Stimulated activated CD8-positive, alpha-beta memory T cell treated with anti-CD3 and anti-CD28 coated beads, Interleukin-4, amount 100 ng/mL, for 1 hour (primary cell): ENCODE measurements at places on chromosomes 11 and 22.

DNA sequence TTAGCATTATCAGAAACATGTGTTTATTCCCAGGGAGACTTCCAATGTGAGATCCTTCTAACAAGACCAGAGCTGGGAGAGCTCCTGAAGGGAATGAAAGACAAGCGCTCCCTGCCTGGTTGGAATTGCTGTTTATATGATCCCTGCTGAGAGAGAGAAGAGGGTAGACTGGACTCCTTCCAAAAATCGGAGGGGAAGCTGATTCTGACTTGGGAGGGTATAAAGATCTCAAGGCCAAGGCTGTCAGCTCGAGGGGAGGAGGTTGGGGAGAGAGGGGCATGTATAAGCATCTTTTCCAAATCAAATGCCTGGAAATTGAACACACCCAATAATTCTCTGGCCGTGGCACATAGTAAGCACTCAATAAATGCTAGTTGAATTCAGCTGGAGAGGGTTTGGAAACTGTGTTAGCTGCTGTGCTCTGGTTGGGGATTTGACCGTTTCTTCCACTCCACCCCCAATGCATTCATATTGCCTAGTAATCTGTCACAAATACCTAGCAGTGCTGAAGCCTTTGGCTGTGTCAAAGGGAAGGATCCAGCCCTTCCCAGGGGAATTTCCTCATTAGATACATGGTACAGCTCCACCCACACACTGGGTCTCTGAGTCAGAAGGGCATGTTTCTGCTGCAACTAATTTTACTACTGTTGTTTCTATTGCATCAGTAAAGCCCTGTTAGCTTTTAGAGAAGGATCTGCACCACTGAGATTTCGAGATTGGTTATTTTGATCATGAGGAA, 61.5 kb downstream of the CACNG2 start:
- DNase-seq = no peak

GRCh38 chr11:36695571-36695970, 97.5 kb upstream of the RAG2 start:
- no peak for DNase-seq

DNA sequence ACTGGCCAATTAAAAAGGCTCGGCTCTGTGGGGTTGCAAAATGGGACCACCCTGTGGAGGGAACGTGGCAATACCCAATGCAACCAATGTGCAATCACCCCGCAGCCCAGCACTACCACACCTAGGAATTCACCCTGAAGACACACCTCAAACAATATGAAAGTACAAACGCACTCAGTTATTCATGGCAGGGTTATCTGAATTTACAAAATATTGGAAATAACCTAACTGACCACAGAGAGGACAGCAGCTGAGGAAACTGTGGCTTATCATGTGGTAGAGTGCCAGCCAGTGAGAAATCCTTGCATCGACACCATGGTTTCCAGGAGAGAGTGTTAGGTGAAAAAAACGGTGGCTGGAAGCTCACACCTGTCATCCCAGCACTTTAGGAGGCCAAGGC, 18.7 kb downstream of the ALG12 start:
- no peak for DNase-seq

- no peak for DNase-seq
Observed at GRCh38 chr11:110870816-110871522, 158.7 kb upstream of the ARHGAP20 start.

- DNase-seq = no peak
Observed at GRCh38 chr11:60951606-60951903, 421 bp downstream of the SLC15A3 start.

- DNase-seq = no peak
Observed at GRCh38 chr11:64086258-64087123, 50.8 kb downstream of the FLRT1 start.

DNA sequence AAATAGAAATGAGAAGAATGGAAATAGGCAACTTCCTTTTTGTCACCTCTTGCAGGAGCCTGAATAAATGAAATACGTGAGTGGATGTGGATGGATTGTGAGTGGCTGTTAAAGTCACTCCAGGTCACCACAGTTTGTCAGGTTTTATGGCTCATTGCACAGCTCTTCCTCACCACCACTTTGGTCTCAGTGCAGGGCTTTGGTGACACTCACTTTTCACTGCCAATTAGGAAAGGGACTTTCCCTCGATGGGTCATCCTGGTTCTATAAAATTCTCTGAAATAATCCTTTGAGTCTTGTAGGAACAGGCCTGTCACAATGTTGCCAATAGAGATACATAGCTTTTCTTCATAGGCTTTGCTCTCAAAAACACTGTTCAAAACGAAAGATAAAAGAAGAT, 172.4 kb upstream of the C11orf87 start:
- no peak for DNase-seq

- no peak for DNase-seq
Observed at GRCh38 chr22:33908171-33909074, 11.9 kb downstream of the LARGE1 start.

- DNase-seq = no peak
Observed at GRCh38 chr11:128462922-128463321, 124.4 kb downstream of the ETS1 start.

DNA sequence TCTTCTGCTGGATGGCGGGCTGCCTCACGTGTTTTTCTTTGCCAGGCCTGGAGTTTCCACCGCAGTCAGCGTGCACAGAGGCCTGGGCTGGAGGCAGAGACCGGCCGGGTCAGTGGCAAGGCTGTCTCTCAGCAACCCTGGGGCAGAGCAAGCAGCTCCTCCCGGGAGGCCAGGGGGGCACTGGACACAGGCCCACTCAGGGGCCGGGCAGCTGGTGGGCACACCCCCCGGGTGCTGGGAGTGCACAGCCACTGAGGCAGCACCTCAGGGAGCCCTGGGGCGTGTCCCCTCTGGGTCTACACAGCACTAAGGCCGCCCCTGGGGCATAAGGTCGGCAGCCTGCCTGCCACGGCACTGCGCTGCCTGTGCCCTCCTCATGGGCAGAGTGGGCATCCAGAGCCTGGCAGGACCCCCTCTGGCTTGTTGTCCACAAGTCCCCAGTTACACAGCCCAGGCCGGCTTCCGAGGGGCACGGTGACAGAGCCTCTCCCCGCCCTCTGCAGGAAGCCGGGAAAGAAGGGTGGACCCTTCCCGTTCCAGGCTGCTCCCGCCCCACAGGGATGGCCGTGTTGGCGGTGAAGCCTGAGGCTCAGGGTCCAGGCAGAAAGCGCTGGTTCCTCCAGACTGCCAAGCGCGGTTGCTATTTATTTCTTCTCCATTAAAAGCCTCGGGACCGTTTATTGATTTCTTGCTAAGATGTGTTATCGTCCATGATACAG, 18.5 kb upstream of the TH start:
- no peak for DNase-seq

DNA sequence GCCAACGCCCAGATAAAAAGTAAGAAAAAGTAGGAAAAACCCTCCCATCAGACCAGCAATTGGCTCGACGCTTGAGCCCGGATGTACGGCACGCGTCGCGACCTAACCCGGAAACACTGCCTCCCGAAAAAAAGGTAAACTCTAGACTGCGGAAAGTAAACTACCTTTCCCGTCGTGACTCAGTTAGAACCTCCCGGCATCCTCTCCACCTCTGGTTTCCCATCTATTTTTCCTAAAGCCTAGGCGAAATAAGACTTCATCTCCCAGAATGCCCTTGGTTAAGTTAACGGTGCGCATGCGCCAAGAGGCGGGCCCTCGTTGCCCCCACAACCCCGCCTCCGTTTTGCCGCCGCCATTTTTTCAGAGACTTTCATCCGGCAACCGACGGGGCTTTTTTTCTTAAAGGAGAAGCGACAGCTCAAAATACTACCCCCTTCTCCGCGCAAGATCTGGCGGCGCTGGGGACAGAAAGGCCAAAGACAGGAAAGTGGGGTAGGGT, 678 bp upstream of the ZFP91 start:
- peak; percentile 88 for DNase-seq

DNA sequence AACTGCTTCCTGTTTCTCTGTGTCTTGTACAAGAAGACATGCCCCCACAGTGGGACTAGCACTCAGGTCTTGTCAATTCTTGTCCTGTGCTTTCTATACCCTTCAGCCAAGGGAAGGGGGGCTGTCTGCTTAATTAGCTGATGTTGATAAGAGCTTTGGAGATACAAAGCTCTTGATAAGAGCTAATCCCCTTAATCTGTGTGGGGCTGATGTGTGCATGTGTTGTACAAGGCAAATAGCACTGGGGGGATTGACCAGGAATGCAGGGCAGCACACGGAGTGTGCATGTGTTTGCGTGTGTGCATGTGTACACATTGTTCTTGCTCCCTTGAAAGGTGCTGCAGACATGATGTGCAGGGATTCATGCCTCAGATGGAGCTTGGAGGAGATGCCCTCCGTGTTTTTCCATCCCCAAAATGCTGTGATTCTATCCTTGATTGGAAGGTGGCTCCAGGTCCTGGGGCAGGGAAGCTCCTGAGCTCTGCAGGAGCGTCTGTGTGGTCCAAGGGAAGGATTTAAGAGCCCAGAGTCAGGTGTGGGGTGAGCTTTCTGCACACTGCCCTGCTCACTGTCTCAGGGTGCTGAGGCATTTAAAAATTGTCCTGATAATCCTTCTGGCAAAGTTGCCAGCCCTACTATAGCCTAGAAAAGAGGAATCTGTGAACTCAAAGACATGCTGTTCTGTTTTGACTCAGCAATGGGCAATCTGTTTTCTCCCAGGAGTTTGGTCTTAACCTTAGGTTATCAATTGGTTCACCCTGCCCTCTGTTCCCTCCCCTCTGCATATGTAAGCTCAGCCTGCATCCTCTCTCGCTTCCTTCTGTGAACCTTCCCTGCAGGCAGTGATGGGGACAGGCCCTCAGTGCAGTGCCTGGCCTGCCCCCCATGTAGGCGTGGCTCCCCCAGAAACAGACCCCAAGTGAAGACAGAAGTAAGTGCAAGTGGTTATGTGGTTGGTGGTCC, 102.0 kb downstream of the GRIK4 start:
- no peak for DNase-seq

GRCh38 chr11:33227578-33228261, 29.5 kb upstream of the HIPK3 start:
- no peak for DNase-seq

DNA sequence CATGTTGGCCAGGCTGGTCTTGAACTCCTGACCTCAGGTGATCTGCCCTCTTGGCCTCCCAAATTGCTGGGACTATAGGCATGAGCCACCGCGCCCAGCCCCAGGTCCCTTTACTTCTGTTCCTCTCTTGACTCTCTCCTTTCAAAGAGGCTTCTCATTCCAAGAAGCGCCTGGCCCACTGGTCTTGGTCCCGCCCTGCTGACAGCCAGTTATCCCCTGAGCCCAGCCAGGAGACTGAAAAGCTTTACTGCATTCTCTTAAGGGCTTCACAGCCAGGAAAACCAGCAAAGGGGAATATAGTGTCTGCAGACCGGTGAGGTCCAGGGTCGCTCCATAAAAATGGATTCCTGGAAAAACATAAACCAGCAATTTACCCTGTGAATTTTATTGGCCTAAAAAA, 68.3 kb downstream of the NFAM1 start:
- no peak for DNase-seq

- DNase-seq = no peak
Observed at GRCh38 chr11:27205250-27205649, 157.8 kb downstream of the CCDC34 start.

- no peak for DNase-seq
Observed at GRCh38 chr11:59271247-59271755, 58.6 kb upstream of the MPEG1 start.

GRCh38 chr11:45872651-45873356, 12.6 kb upstream of the MAPK8IP1 start:
- no peak for DNase-seq

DNA sequence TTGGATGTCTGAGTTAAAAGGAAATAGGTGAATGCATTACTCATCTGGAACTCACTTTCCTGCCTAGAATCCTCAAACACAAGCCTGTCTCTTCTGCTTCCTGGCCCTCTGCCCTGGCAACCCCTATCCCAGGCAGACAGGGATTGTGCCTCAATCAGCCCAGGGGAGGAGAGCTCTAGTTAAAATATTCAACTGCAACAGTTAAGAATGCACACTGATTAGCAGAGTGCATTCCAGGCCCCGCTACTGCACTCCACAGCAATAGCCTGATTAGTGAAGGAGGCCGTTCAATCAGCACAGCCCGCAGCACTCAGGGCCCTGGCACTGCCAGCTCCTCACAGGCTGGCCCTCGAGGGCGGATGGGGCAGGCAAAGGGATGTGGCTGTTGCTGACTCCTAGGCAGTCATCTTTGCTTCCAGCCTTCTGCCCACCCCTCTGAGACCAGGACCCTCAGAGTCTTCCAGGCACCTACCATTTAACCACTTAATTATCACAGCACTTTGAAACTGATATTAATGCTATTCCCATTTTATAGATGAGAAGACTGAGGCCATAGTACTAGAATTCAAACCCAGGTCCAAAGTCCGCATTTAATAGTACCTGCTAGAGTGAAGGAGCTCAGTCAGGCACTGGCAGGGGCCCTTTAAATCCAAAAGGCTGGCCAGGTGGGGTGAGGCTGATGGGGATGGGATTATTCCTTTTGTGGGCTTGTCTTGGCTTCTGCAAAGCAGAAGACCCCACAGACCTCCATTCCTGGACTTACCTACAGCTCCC, 435.3 kb downstream of the SOX6 start:
- DNase-seq = no peak

DNA sequence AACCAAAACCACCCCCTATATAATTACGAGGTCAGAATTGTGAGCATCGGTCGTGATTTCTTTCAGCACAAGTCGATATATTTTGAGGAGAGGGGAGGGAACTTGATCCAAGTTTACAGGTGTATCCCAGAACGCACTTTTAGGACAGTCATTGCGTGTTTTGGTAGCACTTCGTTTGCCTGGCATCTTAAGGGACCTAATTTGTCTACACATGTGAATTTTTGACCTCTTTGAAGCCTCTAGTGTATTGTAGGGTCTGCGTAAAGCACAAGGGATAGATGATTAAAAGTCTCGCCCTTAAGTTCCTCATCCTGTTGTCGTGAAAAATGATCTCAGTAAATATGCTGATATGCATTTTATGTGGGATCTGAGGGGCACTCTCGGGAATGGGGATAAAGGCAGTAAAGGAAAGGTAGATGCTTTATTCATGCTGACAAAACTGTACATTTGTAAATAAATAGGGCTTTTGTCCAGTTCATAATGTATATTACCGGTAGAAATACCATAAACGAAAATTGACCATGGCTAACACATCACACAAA, 632 bp upstream of the CCDC34 start:
- no peak for DNase-seq

DNA sequence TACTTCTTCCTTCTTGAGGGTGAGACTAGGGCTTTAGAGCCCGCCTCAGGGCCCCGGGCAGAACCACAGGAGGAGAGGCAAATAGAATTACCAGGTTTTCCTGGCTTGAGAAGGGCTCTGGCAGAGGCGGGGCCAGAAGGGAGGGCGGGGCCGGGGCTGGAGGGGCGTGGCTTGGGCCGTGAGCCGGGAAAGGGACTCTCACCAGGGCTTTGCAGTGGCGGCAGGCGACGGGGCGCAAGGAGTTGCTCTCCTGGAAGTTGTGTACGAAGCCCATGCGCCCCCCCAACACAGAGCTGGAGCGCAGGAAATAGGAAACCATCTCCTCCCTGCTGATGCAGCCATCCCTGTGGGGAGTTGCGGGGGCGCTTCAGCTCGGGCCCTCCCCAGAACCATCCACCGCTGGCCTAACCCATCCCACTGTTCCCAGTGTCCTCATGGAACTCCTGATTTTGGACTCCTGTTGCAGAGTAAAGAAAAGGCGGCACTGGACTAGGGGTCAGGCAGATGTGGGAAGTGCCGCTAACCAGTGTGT, 6.9 kb upstream of the NRXN2 start:
- no peak for DNase-seq

GRCh38 chr22:17233348-17234043, 14.3 kb upstream of the ADA2 start:
- DNase-seq = no peak

GRCh38 chr11:21072558-21072957, 403.2 kb downstream of the NELL1 start:
- DNase-seq = no peak

GRCh38 chr11:45896422-45896984, 10.6 kb downstream of the FREY1 start:
- no peak for DNase-seq
